ENCODE measurements at places on chromosomes 13 and 19. TPM values are rescaled to one million over a fixed set of nuclear protein-coding genes. Genes with fewer than 3 reads are reported as not detected.

DNA sequence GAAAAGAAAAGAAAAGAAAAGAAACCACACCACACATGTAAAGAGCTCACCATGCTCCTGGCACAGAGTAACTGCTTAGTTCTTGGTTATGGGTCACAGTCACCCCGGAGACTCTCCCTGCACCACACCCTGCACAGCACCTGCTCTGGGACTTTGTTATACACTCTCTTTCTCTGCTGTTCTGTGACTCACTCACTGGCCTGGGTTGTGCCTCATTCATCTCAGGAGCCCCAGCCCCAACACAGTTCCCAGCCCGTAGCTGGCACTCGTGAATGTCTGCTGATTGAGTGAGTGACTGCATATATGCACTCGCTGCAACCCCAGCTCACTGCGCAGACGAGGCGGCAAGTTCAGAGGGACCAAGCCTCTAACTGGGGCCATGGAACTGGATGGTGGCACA, 22.9 kb upstream of the ZNF507 start:
- DNase-seq: no peak

- DNase-seq: no peak
Observed at GRCh38 chr13:70490320-70490935, 382.2 kb upstream of the KLHL1 start.

DNA sequence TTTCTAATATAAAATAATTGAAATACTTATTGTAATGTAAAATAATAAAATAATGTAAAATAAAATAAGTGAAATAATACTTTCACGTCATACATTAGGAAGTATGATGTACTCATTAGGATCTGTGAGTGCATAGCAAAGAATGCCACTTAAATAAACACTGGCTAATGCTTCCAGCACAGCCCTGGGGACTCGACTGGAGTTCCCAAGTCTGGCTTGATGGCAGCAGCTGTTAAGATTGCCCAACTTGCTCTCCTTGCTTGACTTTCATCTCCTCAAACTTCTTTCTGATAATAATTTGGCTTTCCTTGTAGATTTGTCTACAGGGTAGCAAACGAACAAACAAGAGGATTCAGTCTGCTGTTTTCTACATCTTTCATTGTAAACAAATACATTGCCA, 191.9 kb downstream of the COG6 start:
- no peak for DNase-seq

CATSPERD gene
- not detected for polyA plus RNA-seq

DNA sequence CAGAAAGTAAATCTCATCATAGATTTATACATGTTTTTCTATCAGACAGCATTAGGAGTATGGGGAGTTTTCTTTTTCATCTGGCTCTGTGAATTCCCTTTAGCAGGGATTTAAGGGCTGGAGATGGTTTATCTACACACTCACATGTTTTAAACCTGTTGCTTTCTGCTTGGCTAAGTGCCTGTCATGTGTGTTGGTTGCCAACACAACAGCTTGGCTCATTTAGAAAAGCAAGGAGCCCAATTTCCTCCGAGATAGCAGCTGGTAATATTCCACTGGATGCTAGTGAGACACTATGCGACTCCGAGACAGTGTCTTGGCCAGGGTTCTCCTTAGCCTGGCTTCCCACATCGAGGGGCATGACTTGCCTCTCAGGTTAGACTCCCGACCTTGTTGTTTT, 83.3 kb downstream of the KLF5 start:
- no peak for DNase-seq

SIAH3 gene
- polyA plus RNA-seq: 0.13 TPM

DNA sequence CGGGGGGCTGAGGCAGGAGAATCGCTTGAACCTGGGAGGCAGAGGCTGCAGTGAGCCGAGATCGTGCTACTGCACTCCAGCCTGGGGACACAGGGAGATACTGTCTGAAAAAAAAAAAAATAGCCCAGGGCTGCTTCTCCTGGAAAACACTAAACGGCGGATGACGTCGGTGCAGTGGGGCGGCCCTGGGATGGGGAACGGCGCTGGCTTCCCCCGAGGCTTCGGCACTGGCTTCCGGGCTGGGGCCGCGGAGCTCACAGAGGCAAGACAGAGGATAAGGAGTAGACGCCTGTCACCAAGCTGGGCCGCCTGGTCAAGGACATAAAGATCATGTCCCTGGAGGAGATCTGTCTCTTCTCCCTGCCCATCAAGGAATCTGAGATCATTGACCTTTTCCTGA, 5.0 kb downstream of the PRSS57 start:
- DNase-seq: no peak

- no peak for DNase-seq
Observed at GRCh38 chr13:23621316-23621645, 51.1 kb downstream of the TNFRSF19 start.

CEACAM6 gene
- 6.5 TPM for polyA plus RNA-seq

DNA sequence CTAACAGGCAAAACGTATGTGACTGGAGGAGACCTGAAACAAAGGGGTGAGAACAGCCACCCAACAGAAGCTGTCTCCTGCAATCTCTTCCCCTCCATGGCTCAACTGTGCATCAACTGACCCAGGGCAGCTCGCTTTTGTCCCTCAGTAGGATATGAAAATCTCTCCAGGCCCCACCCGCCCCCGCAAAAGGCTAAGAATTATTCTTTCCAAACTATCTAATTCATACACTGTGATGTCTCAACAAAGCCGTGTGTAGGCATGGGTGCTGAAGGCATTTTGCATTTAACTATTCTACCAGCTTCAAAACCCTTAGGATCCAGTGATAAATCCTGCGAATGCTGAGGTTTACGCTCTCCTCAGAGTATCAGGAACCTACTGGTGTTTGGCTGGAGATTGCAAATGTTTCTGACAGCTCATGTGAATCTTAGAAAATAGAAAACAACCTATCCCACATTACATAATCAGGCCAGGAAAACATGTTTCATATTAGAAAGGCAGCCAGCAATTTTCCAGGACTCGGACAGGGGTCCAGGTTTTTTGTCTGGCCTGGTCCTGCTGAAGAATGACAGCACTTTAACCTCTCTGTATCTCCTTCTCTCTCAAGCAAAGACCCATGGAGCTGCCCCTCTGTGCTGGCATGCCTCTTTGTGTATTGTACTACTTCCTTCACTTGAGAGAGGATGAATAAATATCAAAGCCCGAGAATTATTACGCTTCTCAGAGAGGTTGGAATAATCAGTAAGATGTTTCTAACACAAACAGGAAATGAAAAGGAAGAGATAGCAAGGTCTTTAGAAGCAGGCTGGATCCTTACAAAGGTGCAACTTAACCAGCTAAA, 17.3 kb downstream of the DHRS12 start:
- DNase-seq: no peak

- DNase-seq: no peak
Observed at GRCh38 chr13:27924529-27925141, 4.8 kb downstream of the PDX1 start.

- no peak for DNase-seq
Observed at GRCh38 chr13:48838193-48838973, 137.3 kb upstream of the FNDC3A start.

GRCh38 chr13:31885994-31886393, 145.6 kb upstream of the FRY start:
- DNase-seq: no peak

Data from aorta (tissue), 5 donors.